Stimulated activated CD8-positive, alpha-beta memory T cell treated with anti-CD3 and anti-CD28 coated beads, Interleukin-12 subunit alpha, Interleukin-12 subunit beta, amount 100 ng/mL, for 4 hours (primary cell): ENCODE measurements at places on chromosomes 12 and 14.

DNA sequence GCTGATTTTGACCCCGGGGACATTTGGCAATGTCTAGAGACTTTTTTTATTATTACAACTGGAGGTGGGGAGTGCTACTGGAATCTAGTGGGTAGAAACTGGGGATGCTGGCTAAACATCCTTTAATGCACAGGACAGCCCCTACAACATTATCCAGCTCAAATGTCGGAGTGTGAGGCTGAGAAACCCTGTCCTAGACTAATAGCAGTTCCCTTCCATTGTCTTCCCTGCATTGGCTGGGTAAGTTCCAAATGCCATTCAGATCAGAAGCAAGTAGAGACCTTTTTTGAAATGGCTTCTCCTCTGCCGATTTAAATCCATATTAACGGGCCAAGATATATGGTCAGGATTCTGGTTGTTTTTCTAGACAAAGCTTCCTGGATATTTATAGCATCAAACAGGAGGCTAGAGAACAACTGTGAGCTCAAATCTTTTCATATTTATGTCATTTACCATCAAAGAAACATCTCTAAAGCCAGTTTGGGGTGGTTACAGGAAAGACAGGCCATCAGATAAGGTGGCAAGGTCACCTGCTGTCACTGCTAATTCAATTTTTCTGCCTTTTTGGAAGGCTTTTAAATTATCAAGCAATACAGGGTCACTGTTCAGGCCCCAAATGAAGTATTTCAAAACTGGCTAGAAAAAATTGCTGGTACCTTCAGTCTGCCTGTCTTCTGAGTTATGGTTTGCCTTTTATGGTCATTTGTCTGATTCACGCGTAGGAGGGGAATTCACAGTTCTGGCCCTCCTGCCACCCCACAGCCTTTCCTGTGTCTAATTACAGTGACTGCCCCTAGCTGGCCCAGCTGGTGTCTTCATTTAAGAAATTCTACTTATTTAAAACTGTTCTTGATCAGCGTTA is 20.1 kb upstream of the AKAP5 start:
- peak; percentile 19 for DNase-seq

DNA sequence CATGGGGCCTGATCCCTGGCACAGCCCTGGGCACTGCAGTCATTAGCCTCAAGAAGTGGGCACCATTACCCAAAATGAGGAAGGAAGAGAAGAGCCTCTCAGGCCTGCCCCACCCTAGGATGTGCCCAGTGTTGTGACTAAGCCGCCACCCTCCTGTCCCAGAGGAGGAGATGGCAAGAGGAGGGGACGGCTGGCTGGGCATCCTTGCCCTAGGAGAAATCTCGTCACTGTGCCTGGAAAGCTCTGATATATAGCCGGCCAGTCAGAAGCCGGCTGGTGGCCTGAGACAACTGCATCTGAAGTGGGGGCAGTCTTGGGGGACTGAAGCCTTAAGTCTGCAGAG is 115.2 kb downstream of the LGMN start:
- DNase-seq = no peak

DNA sequence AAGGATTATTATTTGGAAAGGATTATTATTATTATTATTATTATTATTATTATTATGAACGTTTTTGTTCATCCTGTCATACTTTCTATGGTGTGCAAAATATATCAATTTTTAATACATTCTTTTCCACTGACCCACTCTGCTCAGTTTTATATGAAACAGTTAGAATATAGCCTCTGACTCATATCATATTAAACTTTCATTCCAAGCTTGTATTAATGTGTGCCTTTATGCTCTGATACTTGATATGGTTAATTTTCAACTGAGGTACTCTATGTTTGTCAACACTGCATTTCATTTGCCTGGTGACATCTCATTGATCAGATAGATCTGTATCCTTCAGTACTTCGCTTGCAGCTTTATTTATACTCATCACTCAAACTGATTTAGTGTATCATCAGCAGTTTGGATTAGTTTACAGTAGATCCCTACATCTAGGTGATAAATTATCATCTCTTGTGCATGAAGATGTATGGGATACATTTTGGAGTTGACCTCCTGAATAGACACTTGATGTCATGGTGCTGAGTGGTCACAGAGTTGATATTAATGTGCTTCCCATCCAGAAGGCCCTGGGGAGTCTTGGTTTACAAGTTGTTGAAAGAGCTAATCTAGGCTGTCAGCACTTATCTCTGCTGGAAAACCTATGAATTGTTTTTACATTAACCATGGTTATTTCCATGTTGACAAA is 271.8 kb downstream of the TRHDE start:
- DNase-seq = no peak

GRCh38 chr14:89794096-89794495 is 160.4 kb downstream of the EFCAB11 start:
- no peak for DNase-seq

GRCh38 chr12:64800640-64801039 is 23.8 kb upstream of the TBC1D30 start:
- no peak for DNase-seq

DNA sequence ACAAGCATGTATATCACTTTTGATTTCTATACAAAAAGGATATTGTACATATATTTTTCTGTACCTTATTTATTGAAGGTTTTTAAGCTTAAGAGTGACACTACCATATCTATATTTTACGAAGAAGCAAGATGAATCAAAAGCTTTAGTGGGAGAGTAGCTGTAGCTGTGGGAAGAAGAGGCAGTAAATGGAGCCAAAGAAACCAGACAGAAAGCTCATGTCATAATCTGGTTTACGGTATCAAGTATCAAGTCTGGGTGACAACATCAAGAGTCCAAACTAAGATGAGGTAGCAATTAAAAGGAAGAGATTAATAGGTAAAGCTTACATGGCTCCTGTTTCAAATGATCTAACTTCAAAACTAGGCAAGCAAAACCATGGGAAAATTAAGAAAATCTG is 54.8 kb downstream of the CEP83 start:
- no peak for DNase-seq

- no peak for DNase-seq
Measured at GRCh38 chr12:120855823-120856588, 48.2 kb downstream of the SPPL3 start.

GRCh38 chr14:50225067-50225973 is 6.1 kb downstream of the SOS2 start:
- DNase-seq = no peak

DNA sequence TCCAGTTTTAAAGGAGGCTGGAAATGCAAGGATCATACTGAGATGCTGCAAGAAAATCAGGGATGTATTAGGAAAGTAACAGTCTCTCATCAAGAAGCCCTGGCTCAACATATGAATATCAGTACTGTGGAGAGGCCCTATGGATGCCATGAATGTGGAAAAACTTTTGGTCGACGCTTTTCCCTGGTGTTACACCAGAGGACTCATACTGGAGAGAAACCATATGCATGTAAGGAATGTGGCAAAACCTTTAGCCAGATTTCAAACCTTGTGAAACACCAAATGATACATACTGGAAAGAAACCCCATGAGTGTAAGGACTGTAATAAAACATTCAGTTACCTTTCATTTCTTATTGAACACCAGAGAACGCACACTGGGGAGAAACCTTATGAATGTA is 24.5 kb downstream of the ZNF891 start:
- no peak for DNase-seq

- DNase-seq = no peak
Measured at GRCh38 chr12:25151476-25151875, 43.5 kb downstream of the DNAI7 start.

DNA sequence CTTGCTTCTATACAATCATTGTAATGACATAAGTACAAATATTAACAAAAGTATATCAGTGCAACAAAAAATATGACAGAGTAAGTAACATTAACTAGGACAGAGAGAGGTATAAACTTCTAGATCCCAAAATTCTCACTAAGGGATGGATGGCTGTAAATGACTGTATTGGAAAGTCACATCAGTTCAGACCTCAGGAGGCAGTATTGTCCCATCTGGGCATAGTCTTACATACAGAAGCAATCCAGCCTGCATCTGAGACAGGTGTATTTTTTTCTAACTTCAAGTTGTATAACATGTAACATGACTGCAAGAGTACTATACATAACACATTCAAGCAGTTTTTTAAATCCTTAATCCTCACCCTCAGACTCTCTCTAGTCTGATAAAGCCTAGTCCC is 99.0 kb downstream of the GARIN6 start:
- no peak for DNase-seq

GRCh38 chr14:77991128-77991772 is 178.9 kb upstream of the NRXN3 start:
- no peak for DNase-seq

DNA sequence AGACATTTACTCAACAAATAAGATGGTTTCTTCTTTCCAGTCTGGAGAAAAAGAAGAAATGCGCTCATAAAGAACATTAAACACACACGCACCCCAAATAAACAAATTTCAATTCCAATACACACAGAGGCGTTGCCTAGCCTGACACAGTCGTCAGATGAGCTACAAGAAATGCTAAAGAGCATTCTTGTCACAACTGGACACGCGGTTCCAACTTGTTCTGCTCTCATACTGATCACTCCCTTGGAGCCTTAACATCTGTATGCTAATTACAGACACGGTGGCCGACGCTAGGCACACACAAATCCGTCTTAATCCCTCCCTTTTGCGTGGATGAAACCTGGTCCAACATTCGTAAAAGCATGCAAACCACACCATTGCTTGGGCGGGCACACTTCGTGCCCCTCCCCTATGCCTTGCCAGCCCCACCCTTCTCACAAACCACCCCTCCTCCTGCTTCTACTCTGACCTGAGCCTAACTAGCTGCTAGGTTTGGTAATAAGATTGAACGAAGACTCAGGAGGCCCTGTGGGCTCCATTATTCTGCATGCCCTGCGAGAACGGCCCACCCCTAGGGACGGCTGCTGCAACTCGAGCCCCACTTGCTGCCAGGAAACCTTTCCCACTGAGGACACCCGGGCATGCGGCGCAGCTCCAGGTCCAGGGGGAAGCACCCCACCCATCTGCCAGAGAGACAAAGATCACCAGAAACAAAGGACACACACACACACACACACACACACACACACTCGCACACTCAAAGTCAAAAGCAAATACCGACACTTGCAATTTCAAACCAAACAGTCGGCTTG is 1.2 kb downstream of the KCNK10 start:
- no peak for DNase-seq
